ENCODE measurements at places on chromosomes 7 and 10. TPM values are rescaled to one million over a fixed set of nuclear protein-coding genes. Genes with fewer than 3 reads are reported as not detected.

The NPFFR1 gene
- 0.56 TPM for polyA plus RNA-seq

The TACR2 gene
- 1.0 TPM for polyA plus RNA-seq

GRCh38 chr10:69578508-69578991 lies 5.3 kb upstream of the NEUROG3 start:
- no peak for DNase-seq

DNA sequence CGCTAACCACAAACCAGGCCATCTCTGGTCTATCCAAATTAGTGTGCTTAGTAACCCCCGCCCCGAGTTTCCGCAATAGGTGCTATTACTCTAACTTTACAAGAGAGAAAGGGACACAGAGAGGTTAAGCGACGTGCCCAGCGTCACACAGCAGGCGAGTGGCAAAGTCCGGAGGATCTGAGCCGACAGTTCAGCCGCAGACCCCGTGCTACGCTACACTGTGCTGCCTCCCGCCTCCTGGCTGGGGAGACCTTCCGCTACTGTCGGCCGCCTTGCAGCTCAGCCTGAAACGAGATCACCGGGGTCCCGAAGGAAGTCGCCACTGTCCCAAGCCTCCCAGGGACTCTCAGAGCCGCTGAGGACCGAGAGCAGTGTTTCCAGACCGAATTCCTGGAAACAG lies 799 bp downstream of the INTS1 start:
- DNase-seq = no peak

DNA sequence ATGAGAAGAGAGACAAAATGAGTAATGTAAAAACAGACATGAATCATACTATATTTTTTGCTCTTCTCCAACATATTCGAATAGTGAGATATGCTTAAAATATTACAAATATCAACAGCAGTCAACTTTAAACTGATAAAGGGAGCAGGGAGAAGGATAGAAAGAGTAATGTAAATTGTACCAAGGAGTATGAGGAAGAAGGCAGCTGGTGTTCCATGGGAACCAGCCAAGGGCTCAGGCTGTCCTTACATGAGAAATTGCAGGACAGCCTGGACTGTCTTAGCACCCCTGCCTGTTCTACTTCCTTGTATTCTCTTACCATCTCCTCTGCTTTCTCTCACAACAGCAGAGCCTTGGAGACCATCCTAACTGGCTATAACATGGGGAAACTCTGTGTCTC lies 128.7 kb downstream of the TSPAN12 start:
- no peak for DNase-seq

- no peak for DNase-seq
Observed at GRCh38 chr7:103714376-103714927, 268.4 kb upstream of the SLC26A5 start.

The TWNK gene
- 9.2 TPM for polyA plus RNA-seq

The FAM25C gene
- not detected for polyA plus RNA-seq

GRCh38 chr10:70551971-70552422 lies 50.5 kb downstream of the PRF1 start:
- DNase-seq = no peak

GRCh38 chr10:99733366-99733765 lies 1.3 kb downstream of the CUTC start:
- DNase-seq = no peak

DNA sequence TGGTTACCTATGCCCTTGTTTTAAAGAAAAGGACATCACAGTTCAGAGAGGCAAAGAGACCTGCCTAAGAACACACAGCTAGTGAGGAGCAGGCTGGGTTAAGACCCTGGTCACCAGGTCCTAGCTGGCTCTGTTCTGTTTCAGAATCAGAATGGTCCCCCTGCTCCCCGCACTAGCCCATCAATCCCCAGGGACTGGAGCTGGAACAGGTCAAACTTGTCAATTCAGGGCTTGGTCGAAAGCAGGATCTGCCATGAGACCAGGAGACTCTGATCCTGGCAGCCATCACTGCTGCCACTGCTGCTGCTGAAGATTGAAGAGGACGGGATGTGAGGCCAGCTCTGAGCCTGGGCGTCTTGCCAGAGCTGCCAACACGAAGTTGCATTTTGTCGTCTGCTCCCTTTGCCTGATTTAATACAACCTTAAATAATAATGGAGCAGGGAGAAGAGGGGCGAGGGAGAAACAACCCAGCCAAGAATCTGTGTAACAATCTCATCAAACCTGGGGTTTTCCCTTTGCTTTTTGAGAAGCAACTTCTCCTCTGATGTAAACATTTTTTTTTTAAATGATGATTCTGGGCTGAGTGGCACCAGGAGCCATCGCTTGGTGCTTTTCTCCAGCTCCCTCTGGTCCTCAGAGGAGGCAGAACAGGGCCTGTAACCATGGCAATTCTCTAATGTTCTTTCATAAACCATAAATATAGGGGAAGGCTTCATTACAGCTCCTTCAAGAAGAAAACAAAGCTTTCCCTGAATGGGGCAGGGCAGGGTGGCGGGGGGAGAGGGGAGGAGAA lies 119.0 kb upstream of the SORCS3 start:
- peak; percentile 86 for DNase-seq

DNA sequence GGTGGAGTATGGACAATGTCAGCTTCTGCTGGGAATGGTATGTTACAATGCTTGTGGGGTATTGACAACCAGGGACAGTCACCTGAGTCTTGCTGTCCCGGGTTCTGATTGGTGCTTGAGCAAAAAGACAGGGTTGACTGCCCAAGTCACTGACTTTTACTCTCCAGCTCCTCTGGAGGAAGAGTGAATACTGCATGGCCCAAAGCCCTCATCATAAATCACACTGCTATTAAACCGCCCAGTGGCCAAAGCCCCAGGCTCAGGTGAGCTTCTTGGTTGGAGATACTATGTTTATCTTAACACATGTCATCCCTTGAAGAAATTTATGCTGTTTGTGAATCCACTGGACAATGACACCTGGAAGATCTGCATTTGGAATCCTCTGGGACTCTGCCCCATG lies 90.0 kb upstream of the IGFBP3 start:
- no peak for DNase-seq

GRCh38 chr7:19119870-19120486 lies 2.5 kb upstream of the TWIST1 start:
- DNase-seq = no peak

- no peak for DNase-seq
Observed at GRCh38 chr7:26182283-26182682, 18.3 kb downstream of the HNRNPA2B1 start.

DNA sequence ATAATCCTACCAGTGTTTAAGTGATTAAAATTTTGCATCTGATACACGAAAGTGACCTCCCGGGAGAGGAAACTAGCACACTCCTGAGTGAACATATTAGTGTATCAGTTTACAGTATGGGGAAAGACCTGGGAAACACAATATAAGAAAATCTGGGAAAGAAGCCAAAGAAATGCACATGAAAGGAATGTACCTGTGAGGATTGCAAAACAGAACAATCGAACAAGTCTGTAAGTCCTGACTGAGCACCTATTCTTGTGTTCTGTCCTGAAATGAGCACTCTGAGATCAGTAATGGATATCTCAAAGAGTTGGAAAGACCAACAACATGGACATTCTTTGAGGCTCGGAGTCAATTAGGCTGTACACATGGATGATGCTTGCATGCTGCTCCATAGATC lies 554.7 kb downstream of the SORCS3 start:
- DNase-seq = no peak

- DNase-seq = no peak
Observed at GRCh38 chr7:96691702-96692101, 17.9 kb downstream of the SEM1 start.

- no peak for DNase-seq
Observed at GRCh38 chr10:3485057-3485686, 299.8 kb downstream of the KLF6 start.

The BHLHA15 gene
- polyA plus RNA-seq = 3.5 TPM

- DNase-seq = no peak
Observed at GRCh38 chr7:51918581-51918980, 602.0 kb upstream of the COBL start.

GRCh38 chr7:2165610-2166594 lies 66.8 kb downstream of the MAD1L1 start:
- no peak for DNase-seq

- no peak for DNase-seq
Observed at GRCh38 chr10:112914288-112914952, 35.6 kb upstream of the TCF7L2 start.

DNA sequence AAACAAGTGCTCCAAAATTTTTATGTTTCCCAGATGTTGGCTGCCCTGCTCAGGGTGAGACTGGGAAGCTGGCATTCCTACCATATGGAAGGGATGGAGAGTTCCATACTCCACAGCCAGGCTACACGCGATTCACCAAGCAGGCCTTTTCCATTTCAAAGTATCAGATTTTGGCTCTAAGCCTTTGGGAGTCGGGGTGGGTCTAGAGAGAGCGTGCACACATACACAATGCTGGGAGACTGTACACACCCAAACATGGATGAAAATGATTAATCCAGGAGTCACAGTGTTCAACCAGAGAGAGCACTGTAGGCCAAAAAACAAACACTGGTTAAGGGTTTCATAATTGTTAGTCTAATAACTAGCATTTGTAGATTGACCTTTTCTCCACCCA lies 295.0 kb downstream of the BICC1 start:
- DNase-seq = no peak

The CPA2 gene
- 0.97 TPM for polyA plus RNA-seq

DNA sequence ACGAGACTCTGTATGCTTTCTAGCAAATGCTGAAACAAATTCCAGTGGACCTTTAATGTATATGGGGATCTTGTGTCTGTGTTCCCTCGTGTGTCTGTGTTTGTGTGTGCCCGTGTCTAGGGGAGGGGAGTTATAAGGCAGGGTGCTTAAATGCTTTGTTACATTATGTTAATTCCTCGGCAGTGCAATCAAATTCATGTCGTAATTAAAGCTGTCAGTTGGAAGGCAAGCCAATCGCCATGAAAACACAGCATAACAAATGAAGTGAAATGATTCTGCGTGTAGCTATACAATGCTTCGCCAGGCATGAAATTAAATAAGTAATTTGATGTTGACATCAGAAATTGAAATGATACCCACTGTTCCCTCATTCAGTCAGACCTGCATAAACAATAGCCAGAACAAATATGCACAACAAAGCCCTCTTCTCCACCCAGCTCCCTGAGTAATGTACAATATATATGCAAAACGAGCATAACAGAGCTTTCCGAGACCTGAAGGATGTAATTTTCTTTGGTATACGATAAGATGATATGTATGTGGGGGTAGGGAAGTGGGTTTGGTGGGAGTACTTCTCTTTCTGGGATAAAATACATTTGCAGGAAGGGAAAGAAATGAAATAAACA lies 534.1 kb downstream of the AUTS2 start:
- peak; percentile 93 for DNase-seq

GRCh38 chr7:23380961-23381360 lies 81.8 kb downstream of the MALSU1 start:
- DNase-seq = no peak

GRCh38 chr7:47942132-47942531 lies 6.1 kb downstream of the PKD1L1 start:
- DNase-seq = no peak

The CYP26A1 gene
- polyA plus RNA-seq = 0.27 TPM

The AMZ1 gene
- polyA plus RNA-seq = 2.4 TPM

DNA sequence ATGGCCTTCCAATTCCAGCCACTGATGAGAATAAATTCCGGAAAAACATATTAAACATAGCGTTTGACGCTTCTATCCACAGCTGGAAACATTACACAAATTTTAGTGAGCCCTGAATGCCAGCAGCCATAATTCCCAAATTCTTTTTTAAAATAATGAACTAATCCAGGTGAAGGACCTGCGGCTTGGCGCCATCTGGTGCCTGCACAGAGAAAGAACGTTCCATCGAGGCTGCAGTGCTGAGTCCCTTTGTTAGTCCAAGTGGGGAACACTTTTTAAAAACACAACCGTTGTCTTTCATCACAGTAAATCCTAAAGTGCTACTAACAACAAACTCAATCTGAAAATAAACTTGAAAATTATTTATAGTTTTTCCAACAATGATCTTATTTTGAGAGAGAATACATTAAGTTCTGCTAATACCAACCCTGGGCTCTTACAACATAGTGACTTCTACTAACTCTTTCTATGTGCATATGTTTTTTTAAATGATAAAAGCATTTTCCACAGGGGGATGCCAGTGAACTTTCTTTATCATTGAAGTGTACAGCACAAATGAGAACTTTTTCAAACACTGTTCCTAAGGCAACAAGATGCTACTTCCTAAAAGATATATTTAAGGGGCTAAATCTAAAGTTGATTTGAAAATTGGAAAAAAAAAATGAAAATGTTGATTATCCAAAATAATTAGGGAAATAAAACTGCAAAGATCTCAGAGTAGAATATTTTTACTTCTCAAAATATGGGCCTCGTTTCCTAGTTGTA lies 166.9 kb upstream of the RNF32 start:
- peak; percentile 86 for DNase-seq

The SLC13A4 gene
- polyA plus RNA-seq = 7.1 TPM

DNA sequence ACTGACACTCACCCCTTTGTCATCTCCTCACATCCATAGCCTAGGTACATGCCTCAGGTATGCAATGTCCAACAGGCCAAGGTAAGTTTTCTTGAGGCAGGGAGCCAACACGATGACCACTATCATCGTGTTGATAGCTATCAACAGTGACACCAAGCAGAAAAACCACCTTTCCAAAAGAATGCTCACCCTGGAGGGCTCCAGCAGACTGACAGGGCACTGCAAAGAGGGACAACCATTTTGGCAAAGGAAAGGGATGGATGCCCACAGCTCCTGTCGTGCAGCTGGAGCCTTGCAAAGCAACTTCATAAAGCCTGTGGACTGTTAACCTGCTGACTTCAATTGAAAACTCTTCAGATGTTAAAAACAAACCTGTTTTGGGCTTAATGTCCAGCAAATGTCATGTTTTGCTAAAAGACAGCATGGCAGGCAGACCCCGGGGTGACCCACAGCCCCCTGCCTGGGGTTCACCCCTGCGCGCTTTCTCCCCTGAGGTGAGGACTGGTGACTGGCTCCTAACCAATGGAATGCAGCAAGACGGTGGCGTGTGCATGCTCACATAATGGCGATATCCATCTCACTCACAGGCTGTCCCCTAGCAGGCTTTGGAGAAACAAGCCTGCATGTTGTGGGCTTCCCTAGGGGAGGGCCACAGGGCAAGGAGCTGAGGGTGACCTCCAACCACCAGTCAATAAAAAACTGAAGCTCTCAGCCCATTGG lies 293.8 kb downstream of the TCERG1L start:
- no peak for DNase-seq

GRCh38 chr10:4061441-4061951 lies 276.5 kb upstream of the KLF6 start:
- peak; percentile 91 for DNase-seq

DNA sequence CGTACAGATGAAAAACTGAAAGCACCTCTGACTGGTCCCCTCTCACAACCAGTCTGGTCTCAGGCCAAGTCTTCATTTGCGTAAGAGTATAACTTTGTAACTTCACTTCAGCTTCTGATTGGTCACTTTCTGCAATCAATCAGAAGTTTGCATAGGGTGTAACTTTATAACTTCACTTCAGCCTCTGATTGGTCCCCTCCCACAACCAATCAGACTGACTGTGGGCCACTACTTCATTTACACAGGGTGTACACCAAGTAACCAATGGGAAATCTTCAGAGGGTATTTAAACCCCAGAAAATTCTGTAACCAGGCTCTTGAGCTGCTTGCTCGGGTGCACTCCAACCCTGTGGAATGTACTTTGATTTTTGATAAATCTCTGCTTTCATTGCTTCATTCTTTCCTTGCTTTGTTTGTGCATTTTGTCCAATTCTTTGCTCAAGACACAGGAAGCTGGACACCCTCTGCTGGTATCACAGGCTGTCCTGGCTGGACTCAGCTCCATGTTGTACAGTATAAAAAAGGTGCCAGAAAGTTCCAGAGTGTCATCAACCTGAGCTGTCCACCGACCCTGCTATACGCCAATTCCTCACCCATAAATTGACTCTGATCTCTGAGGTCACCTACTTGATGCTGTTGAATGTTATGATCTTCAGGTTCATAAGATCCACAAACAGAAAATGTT lies 74.5 kb downstream of the COBL start:
- DNase-seq = no peak

- DNase-seq = no peak
Observed at GRCh38 chr7:123460616-123461015, 73.8 kb downstream of the IQUB start.

The ANKRD30A gene
- polyA plus RNA-seq = not detected
